Stimulated activated CD4-positive, alpha-beta T cell treated with anti-CD3 and anti-CD28 coated beads, Interleukin-4, amount 100 ng/mL, for 1 hour (primary cell): ENCODE measurements at places on chromosomes 3 and 15.

DNA sequence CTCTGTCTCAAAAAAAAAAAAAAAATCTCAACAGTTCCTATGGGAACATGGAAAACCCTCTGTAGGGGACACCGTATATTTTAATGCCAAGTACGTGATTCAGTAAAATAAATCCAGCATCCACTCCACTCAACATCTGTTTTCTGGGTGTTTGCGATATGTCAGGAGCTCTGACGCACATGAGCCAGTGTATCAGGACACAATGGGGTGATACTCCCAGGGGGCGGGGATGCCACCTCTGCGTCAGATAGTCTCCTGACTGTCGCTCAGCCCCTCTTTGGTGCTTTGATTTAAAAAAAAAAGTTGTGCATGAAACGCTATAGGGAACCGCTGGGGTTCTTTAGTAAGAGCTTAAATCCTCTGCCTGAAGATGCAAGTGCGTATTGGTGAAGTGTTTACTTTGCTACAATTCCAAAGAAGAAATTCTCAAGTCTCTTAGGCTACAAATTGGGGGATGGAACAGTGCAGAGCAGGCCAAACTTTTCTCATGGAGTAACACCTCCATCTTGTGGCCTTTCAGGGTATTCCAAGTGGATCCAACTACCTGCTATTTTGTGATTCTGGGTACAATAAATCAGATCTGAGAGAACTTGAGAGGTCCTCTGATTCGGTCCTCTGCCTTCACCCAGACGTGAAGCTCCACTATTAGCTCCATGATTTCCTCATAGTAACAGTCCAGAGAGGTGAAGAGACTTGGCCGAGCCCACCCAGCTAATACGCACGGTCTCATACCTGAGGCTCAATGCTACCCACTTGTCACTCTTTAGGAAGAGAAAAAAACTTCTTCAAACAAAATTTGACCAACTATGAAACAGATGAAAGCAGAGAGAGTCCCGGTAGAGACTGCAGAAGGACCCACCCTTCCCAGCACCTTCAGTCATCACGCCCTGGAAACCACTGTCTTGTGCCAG lies 9.3 kb upstream of the NR2E3 start:
- DNase-seq = no peak

- no peak for DNase-seq
These were observed 75.8 kb upstream of the UMPS start for GRCh38 chr3:124654470-124654845.

DNA sequence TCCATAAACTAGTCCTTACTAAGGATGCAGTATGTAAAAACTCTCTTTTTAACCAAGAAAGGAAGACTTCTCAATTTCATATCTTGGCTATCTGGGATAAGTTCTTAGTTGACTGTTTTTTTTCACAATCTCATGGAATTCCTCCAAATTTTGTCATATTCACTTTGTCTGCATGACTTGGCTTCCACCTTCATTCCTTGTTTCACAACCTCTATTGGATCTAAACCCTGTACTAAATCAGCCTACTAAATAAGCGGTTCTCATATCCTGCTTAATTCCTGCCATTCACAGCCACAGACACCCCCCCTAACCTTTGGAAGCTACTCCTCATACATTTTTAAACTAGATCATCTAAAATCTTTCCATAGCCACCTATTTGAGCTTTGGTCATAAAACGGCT lies 370.6 kb upstream of the NAALADL2 start:
- DNase-seq = no peak

GRCh38 chr15:66841953-66842681 lies 140.1 kb downstream of the SMAD6 start:
- peak; percentile 41 for DNase-seq

- DNase-seq = no peak
These were observed 130.5 kb downstream of the LRRC3B start for GRCh38 chr3:26753095-26753494.

- DNase-seq = no peak
These were observed 502 bp downstream of the NR1D2 start for GRCh38 chr3:23945663-23945912.

GRCh38 chr3:38332201-38332600 lies 14.4 kb upstream of the XYLB start:
- DNase-seq = no peak

GRCh38 chr15:31489801-31490646 lies 163.4 kb downstream of the KLF13 start:
- DNase-seq = no peak

- DNase-seq = peak; percentile 30
These were observed 481 bp downstream of the ADAMTS17 start for GRCh38 chr15:100341239-100341749.

DNA sequence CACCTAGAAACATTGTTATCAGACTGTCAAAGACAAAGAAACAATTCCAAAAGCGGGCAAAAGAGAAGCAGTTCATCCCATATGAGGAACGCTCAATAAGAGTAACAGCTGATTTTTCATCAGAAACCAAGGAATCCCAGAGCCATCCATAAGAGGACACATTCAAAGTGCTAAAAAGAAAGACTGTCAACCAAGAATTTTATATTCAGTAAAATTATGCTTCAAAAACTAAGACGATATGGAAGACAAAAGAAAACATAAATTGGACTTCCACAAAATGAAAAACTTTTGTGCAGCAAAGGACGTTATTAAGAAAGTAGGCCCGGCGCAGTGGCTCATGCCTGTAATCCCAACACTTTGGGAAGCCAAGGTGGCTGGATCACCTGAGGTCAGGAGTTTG lies 4.0 kb downstream of the LEO1 start:
- DNase-seq = no peak

- DNase-seq = no peak
These were observed 141.4 kb downstream of the GREM1 start for GRCh38 chr15:32859251-32859650.

DNA sequence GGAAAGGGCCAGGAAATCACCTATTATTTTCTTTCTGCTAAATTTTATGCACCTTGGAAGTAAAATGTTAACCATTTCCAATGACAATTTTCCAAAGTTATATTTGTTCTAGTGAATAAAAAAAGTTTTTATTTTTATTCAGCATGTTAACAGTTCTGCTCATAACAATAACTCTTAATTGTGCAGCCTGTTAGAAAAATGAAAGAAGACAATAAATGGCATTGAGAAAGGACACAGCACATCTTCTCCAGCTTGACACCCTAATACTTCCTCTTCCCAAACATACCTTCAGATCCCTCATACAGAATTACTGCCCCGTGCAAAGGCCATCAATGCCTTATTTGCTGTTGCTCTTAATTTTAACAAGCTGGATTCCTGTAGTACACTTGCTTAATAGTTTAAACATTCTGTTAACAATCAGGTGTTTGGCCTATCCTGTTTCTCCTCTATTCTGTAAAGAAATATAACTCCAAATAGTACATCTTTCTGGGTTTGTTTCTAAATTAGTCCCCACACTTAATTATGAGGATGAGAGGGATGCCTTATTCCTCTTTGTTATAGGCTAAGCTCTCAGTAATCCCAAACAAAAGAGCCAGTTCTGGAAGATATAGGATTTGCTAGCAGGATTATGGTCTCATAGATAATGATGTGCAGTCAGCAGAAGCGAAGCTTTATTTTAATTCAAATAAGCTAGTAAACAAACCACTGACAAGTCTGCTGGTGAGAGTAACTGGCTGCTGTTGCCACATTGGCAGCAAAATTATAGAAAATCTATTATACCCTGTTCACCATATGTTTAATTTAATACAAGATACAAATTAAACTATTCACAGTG lies 19.2 kb upstream of the SOX2 start:
- no peak for DNase-seq

GRCh38 chr15:34437687-34438086 lies at the start of gene GOLGA8A:
GOLGA8A (minus strand) TSS chr15:34437808; CDS start chr15:34389691, 48,117 bp downstream.
- peak; percentile 89 for DNase-seq

GRCh38 chr3:46607603-46608028 lies 4.7 kb upstream of the FAM240A start:
- no peak for DNase-seq

DNA sequence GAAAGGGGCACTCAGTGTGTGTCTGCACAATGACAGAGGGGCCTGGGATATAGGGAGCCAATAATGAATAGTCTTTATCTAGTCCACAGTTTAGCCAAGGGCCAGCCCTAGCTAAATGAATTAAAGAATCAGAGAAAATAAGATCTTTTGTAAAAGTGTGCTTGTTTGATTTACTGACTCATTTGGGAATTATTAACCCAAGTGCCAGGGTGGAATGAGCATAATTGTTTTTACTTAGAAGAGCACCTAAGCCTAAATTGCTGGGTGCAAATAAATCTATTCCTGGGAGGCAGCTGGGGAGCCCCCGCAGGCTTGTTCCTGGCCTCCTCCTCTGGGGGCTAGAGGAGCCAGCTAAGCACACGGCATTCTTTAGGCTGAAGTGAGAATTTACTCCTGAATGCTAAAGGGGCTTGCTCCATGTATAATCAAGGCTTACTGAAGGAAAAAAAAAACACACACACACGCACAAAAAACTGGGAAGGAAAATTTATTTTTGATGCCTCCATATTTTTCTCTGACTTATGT lies 405.3 kb upstream of the SUCLG2 start:
- no peak for DNase-seq

- no peak for DNase-seq
These were observed 73.3 kb upstream of the RAD18 start for GRCh38 chr3:9036404-9037131.

DNA sequence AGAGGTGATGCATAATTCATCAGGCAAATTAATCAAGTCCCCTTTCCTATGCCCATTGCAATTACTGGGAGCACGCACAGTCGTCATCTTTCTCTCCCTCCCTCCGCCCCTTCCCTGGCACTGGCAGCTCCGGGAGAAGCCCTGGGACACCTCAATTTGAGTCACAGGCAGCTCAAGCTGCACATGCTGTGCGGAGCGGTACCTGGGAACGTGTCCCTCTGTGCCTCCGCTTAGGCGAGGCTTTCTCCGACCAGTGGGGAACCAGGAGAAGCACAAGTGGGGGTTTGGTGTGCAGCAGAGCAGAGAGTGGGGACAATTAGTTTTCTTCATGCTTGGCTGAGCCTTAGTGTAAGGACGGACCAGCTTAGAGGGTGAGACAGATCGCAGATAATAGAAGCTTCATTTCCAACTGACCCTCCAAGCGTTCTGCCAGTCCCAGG lies 88.3 kb downstream of the SOX14 start:
- DNase-seq = no peak

- DNase-seq = no peak
These were observed 103.5 kb downstream of the LIPC start for GRCh38 chr15:58535337-58535736.

DNA sequence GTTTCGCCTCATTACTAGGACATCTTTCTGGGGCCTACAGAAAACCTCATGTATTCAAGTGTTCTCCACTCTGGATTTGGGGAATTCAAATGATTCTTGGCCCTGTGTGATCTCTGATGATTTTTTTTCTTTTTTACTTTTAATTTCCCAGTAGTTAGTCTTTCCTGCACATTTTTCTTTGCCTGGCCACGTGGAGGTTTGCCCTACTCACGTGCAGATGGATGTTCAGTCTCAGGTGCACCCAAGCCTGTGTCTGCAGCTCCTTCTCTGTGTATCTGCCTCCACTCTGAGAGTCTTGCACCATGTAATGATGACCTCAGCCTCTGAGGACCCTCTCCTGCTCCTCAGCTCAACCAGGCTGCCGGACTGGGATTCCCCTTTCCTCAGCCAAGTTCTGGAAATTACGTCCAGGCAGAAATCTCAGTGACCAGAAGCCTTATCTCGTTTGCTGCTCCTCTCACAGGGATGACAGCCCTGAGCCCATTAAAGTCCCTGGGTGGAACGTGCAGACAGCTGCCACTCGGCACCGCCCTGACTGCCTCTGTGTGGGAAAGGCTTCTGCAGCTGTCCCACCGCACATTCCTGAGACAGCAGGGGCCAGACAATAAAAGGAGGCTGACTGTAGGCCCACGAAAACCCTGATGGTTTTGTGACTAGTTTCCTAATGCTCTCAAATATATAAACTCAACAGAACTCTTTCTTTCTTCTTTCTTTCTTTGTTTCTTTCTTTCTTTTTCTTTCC lies 31.4 kb upstream of the GABRB3 start:
- DNase-seq = no peak

- DNase-seq = no peak
These were observed 143.2 kb upstream of the PRICKLE2 start for GRCh38 chr3:64368257-64369020.

- peak; percentile 90 for DNase-seq
These were observed at the start of gene AKAP13 for GRCh38 chr15:85380217-85380811. AKAP13 (plus strand) TSS chr15:85380603; CDS start chr15:85485721, 105,118 bp downstream.

GRCh38 chr3:147838652-147839051 lies 429.5 kb downstream of the ZIC1 start:
- no peak for DNase-seq

DNA sequence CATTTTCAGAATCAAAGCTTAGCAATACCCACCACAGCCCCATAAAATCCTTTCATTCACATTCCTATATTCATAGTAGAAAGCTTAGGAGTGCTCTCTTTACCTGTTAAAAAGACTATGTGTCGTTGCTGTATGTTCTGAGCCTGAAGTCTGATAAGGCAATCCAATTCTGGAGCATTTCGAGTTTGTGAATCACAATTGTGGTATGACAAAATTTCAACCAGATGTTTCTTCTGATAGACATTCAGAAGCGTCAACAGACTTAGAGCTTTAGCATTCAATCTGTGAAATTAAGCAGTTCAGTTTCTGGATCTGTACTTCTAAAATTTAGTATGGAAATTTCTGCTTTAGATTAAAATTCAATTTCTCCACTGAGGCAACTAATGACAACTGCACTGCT lies 58.3 kb downstream of the TASOR start:
- DNase-seq = no peak

GRCh38 chr3:33166095-33166494 lies 52.3 kb downstream of the CRTAP start:
- no peak for DNase-seq

DNA sequence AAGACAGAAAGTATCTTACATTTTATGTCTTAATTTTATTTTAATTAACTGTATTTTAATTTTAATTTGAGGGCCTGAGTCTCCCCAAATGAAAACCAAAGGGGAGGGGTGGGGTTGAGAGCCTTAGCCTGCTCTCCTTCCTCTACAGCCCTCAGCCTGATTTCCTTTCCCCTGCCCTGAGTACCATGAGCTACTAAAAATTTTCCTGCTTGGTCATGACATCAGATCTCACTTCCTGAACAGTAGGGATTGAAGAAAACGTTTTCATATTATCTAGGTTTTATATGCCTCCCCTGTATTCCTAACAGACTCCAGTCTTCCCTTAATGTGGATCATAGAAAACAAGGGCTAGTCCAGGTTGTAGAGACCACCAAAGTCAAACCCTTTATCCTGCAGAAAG lies 133.9 kb downstream of the MYLK start:
- no peak for DNase-seq

DNA sequence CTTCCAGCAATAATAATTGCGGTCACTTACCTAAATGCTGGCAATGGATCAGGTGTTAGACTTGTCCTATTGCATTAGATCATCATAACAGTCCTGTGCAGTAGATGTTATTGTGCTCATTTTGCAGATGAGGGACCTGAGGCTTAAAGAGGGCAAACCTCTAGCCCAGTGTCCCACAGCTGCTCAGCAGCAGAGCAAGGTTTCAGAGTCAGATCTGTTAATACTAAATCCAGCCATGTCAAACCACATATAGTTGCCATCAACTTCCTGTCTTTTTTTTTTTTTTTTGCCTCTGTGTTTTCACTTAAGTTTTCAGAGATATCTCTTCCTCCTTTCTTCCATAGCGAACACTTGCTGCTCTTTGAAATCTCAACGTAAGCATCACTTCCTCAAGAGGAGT lies 12.1 kb downstream of the FEZF2 start:
- DNase-seq = no peak
